ENCODE measurements at places on chromosomes 3 and 15.

DNA sequence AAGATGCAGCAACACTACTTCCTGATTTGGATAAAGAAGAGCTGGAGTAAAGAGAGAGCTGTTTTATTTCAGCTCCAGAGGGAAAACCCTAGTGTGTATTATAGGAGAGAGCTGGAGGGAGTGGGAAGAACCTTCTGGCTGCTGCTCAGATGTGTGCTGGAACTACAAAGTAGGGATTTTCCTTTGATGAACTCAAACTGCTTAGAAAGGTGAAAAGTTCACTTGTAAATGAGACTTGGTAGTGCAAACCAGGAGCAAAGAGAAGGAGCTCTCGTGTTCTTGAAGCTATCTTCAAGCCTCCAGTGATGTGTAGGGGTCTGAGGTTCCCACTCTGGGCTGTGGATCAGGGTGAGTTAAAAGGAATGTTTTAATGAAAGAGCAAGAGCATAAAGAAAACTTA lies 110.4 kb downstream of the EDEM1 start:
- no peak for DNase-seq

DNA sequence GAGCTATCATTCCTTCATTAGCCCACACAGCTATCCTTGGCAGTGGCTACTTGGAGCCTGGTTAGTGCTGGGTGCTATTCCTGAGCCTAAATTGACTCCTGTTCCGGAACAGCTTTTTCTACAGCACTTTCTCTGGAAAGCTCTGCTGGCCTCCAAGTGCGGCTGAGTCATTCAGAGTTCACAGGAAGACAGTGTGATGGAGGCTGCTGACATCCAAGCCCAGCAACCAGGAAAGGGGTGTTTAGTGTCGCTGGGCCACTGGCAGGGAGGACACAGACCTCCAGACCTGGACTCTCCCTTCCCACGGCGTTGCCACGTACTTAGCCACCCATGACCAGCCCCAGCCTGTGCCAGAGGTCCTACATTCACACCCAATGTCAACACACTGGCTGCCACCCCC lies 28.7 kb downstream of the CACNA2D2 start:
- DNase-seq = no peak

DNA sequence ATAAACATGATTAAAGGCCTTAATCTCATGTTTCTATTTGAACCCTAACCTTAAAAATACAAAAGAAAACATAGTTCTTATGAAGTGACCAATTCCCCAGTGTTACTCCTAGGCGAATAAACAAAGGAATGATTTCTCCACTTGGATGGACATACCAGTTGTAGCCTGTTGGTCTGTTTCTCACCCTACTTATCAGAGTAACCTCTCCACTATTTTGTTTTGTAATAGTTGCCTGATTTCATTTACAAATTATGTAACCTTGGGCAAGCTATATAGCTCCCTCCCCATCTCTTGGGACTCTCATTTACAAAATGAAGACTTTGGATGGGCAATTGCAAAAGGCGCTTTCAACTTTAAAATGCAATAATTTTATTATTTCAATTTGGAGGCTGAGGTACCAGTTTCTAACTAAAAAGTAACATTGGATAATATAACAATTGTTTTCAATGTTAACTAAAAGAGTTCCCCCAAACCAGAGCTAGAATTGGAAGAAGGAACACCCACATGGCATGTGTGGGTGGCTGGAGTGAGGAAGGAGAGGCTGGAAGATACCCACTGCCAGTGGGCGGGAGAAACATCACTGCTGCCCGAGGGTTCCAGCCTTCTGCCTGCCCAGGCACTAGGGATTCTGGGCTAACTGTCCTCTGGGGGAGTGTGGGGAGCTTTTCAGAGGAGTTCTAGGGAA lies 74.2 kb downstream of the RFTN1 start:
- DNase-seq = no peak

GRCh38 chr15:48653913-48654670 lies 8.6 kb upstream of the FBN1 start:
- no peak for DNase-seq

Data from HL-60 (cell line).